ENCODE measurements at places on chromosomes 1 and 21.

GRCh38 chr1:241918879-241919278 is 38.7 kb upstream of the BECN2 start:
- no peak for DNase-seq

- DNase-seq = no peak
Observed at GRCh38 chr1:46810596-46810995, 11.8 kb downstream of the CYP4B1 start.

- no peak for DNase-seq
Observed at GRCh38 chr1:110057963-110058518, 12.4 kb downstream of the ALX3 start.

GRCh38 chr1:89598450-89599331 is 34.2 kb upstream of the LRRC8C start:
- peak; percentile 39 for DNase-seq

DNA sequence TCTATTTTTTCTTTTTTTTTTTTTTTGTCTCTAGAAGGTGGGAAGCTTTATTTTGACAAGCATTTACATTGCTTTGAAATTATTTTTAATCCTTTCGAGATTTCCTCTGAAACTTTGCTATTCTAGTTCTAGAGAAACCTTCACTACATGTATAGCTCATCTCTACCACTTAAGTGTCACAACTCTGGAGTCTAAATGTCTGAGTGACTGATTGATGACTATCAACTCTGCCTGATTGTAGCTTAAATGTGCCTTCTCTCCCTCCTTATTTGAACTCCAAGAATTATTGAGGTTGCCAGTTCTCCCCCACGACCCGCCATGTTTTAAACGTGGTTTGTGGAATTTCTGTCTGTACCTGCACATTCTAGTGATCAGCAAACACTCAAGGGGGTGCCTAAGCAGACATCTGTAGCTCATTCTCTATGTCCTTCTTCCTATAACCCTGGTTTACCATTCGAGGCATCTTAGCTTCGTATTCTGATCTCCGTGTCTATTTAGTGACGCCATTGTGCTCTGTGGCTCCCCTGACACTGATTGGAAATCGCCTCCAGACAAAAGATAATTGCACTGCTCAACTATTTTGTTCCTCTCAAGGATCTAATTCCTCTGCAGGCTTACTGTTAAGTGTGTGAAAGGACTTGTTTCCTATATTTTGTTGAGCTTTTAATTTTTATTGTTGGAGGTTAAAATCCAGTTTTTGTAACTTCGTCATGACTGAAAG is 1570.6 kb downstream of the BRINP3 start:
- DNase-seq = no peak
